Activated CD8-positive, alpha-beta memory T cell treated with anti-CD3 and anti-CD28 coated beads for 1 hour (primary cell): ENCODE measurements at places on chromosomes 2 and 18.

DNA sequence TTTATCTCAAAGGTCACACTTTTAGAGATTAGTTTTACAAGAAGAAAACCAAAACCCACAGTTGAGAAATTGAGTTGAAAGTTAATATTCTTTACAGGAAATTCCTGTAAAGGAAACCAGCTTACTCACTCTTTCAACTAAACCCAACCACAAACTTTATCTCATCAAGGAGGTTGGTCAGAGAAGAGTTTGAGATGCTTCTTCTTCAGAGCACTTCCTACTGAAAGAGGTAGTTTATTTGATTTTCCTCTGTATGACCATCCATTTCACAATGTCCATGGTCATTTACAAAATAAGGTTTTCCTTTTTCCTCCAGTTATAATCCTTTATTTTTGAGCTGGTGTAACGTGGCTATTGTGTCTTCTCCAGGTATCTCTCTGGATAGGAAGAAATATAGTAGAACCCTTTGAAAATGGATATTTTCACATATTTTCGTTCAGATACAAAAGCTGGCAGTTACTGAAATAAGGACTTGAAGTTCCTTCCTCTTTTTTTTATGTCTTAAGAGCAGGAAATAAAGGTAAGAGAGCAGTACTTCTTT, 4.5 kb upstream of the IL18RAP start:
- no peak for DNase-seq

GRCh38 chr18:74796211-74796610, 198.5 kb downstream of the ZNF407 start:
- DNase-seq, result no peak

- DNase-seq, result no peak
Measured at GRCh38 chr2:120545521-120546047, 190.1 kb upstream of the GLI2 start.

DNA sequence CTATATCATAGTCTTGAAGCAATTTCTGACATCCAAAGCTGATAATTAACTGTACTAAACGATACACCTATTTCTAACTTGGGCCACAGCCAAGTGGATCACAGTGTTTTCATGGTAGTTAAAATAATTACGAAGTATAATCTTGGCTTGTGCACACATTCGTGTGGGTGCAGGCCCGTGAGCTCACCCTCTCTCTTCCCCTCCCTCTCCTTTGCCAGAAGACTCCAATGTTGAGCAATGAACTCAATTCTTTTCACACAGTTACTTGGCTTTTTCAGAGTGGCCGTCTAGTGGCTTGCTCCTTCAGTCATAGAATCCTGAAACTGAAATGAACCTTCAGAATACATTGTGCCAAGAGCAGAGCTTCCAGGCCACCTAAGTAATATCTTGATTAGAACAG, 178.7 kb downstream of the NCKAP5 start:
- DNase-seq, result no peak

DNA sequence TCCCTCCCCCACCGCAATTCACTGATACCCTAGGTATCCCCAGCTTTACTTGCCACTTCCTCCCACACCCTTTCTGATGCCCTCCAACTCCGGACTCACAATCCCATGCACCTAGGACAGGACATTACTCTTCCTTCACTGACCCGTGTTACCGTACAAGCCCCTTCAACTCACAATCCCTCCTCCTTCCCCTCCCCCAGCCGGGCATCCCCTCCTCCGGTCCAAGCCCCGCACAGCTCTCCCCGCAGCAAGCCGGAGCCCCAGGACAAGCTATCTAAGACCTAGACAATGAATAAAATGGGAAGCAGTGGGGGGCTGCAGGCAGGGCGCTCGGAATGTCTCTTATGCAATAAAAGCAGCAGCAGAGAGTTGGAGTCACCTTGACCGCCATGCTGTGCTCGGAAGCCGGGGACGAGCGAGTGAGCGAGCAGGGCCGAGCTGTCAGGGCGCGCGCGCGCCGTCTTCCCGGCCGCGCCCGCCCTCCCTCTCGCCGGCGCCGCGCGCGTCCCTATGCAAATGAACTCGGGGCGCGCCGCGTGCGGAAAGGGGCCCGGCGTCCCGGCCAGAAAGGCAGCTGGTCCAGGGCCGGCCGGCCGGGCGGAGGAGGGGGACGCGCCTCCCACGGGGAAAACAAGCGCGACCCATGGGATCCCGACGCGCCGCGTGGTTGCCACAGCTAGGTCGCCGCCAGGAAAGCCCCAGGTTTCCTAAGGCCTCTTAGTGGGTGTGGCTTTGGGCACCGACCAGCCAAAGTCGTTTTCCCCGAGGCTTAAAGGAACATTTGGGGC, at the start of gene SLC25A12:
SLC25A12 (minus strand) TSS at position 421 of the 788 bp plus-strand sequence; CDS start at position 391, 30 bp downstream.
- peak; percentile 10 for DNase-seq

DNA sequence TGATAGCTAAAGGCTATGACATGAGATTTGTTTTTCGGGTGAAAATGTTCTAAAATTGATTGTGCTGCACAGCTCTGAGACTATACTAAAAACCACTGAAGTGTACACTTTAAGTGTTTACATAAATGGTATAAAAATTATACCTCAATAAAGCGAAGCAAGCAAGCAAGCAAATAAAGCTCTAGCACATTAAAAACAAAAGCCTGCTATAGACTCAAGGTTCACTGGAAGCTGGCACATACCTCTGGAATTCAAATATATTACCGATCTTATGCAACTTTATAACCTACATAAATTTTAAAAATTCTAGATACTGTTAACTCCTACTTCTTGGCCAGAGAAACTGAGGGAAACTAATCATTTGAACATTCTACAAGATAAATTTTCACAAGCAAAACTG, 20.1 kb downstream of the PELI1 start:
- DNase-seq, result no peak

- no peak for DNase-seq
Measured at GRCh38 chr2:109429567-109430328, 184.0 kb downstream of the SEPTIN10 start.

GRCh38 chr18:2825613-2826175, 21.1 kb upstream of the EMILIN2 start:
- DNase-seq, result no peak

GRCh38 chr2:238987352-238987981, 139.6 kb downstream of the TWIST2 start:
- DNase-seq, result no peak

GRCh38 chr18:47912794-47913585, 17.5 kb downstream of the SMAD2 start:
- no peak for DNase-seq

DNA sequence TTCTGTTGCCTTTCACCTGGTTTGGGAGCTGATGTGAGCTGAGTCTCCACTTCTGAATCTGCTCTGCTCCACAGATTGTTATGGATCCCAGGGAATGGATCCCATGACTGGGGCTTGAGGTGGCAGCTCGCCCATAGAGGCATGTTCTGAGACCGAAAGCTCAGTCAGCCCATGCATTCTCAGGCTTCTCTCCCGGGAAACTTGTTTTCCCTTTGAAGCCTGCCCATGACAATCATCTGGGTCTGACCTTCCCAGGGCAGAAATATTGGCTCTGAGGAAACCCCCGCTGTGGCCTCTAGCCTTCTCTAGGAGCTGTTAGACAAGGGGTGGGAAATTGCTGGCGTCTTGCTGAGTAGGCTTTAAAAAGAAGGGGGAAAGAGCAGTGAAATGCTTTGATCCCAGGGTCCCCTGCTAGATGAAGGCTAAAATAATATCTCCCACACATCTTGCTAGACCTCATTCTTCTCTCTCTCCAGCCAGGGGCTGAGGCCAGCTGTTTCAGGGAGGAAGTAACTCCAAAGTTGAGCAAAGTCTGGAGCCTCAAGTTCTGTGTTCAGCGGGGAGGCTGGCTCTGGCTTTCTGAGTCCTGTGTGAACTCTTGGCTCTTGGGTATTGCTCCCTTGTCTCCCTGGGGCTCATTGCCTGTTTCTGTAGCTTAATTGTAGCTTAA, 2.0 kb downstream of the VAMP8 start:
- DNase-seq, result no peak

DNA sequence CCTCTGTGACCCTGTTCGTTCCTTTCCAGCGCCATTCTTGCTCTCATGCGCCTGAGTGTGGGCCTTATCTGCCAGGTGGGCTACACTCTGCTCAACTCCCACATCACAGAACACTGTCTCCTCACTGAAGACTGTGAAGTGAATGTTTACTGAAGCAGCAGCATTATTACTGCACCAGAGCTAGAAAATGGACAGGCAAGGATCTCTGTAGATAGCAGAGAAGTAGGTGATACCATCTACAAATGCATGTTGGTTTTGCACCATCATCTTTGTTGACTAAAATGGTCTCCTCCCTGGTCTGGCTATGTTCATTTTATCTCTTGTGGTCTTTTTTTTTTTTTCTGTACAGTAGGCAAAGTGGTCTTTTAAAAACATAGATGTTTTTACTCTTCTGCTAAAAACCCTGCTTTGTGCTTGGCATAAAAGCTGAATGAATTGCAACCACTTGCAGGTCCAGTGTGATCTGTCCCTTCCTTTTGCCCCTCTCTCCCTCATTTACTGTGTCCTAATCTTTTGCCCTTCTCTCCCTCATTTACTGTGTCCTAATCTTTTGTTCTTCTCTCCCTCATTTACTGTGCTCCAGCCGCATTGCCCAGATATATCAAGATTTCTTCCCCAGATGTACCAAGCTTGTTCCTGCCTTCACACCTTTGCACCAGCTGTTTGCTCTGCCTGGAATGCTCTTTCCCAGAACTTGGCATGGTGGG, 35.4 kb downstream of the BABAM2 start:
- no peak for DNase-seq

GRCh38 chr2:189162566-189162965, 17.0 kb downstream of the COL5A2 start:
- no peak for DNase-seq

DNA sequence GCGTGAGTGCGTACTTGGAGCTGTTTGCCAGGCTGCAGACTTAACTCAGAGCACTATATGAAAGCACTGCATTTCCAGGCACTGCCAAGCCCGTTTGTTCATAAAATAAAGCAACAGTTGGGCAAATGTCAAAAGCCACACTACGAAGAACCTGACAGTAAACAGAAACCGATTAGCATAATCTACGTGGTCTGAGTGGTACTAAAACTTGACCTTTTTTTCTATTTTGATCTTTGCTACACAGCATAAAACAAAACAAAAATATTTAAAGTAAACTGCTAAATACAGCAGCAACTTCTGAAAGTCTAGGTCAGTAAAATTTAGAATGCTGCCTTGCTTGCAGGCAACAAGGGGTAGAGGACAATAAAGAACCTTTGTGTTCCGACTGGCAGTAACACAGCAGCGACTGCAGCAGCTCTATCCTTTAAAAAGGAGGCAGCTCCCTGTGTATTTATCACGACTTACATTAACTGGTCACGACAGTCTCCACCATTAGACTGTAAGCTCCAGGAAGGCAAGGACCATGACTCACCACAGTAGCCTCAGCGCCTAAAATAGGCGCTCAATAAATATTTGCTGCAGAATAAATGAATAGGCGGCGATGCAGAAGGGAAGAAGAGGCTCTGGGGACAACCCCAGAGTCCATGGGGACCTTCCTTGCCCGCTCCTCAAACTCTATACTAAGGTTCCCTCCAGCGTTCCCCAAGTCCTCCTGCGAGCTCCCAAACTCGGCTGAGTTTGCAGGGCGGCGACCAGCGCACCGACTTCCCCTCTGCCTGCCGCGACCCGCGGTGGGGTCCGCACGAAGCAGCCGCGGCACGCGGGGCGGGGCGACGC, 902 bp downstream of the SS18 start:
- DNase-seq, result no peak

DNA sequence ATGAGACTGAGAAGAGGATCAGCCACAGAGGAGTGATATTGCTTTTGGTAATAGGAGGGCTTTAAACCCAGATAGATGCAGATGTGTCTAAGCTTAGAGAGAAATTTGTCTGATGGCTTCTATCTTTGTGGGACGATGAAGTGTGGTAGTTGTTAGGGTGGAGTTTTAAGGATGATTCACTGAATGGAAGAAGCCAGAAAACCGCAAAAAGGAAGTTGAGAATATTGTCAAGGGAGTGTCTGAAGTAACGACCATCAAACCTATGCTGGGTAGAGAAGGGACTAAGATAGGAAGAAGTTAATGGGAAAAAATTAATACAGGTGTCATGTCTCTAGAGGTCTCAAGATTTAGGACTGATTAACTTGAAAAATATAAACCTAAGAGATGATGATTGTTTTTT, 195.6 kb upstream of the MC4R start:
- DNase-seq, result no peak

GRCh38 chr18:74281980-74282754, 9.6 kb downstream of the CYB5A start:
- no peak for DNase-seq

- DNase-seq, result no peak
Measured at GRCh38 chr18:33578518-33579348, 714 bp downstream of the ASXL3 start.

DNA sequence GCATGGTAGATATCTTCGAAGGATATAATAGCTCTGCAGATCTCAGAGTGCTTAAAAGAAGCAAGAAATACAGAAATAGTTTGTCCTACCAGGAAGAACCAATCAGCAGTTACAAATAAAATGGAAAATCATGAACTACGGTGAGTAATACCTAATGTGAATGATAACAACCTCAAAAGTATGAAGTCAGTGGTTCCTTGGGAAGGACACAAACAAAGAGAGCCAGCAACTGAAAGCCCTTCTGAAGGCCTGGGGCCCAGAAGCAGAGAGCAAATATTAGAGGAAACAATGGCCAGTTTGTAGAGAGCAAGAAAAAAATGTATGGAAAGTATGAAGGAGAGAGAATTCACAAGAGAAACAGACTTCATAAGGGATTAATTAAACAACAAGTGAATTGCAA, 226.8 kb upstream of the CHST9 start:
- DNase-seq, result no peak

DNA sequence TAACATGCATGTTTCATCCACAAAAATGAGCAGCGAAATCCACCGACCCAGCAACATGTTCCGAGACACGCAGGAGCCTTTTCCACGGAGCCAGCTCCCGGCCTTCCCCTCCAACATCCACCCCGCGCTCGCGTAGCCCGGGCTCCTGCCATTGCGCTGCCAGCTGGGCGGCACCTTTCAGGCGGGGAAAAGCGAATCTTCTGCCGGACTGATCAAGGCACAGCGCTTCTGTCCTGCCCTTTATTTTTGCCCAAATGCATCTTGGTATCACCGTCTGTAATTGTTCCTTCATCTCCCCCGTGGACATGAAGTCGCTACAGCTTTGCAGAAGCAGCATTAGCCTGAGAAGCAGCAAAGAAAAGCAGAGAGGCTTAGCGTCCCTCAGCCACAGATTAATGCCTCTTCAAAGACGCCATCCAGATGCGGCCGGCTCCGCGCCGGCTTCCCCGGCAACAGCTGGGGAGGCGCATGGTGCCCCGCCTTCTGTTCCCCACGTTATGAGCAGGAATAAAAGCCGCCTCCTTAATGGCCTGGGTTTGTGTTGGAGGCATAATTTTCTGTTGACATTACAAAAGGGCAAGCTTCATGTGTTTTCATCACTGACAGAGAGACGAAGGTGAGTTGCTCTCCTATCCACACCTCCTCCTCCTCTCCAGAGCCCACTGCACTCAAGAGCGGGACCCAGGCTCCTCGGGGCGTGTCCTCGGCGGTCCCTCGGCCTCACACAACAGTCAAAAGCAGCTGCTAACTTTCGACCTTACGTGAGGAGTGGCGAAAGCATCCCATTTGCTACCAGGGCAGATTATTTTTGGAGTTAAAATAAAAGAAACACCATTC, 122.1 kb upstream of the SALL3 start:
- DNase-seq, result no peak

DNA sequence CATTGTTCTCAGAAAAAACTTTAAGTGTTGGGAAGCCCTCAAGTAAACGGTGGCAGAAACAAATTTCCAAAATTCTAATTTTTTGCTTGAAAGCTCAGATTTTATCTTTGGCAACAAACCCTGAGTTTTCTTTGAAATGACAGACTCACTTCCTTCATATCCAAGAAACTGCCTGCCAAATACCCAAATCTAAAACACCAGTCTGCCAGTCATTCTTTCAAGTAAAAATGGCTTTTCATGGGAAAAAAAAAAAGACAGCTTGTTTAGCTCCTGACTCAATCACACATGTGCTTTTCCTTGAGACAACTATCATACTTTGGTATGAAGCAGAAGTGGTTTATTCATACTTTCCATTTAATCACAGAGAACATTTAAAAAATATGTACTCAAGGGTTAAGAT, 40.6 kb upstream of the CSRNP3 start:
- no peak for DNase-seq
